ENCODE measurements at places on chromosomes 6 and 20.

DNA sequence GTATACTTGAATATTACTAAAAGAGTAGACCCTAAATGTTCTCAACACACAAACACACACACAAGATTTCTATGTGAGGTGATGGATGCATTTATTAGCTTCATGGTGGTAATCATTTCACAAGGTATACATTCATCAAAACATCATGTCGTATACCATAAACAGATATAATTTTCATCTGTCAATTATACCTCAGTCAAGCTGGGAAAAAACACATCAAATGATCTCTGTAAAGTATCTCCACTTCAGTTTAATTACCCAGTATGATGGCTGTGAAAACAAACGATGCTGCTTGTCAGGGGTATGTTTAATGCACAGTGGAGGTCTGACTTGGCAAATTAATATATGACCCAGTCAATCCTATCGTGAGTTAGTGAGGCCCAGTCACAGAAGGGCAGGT is 157.2 kb downstream of the MTFR2 start:
- DNase-seq = no peak

DNA sequence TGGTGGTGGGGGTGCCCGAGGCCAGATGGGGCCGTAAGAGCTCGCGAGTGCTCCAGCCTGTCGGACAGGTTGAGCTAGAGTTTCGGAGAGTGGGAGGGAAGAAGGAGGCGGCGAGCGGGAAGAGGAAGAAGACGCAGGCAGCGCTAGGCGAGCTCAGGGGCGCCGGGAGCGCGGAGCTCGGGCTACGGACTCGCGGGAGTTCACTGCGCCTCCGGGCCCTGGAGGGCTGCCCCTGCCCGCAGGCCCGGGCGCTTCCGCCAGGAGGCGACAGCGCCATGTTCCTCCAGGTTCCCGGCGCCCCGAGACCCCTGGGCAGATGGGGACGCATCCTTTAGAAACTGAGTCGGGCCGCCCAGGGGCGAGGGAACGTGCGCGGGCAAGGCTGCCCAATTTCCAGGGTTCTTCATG is 984 bp downstream of the TFAP2C start:
- DNase-seq = peak; percentile 64

- no peak for DNase-seq
These were observed 28.0 kb upstream of the TULP4 start for GRCh38 chr6:158284007-158284875.

DNA sequence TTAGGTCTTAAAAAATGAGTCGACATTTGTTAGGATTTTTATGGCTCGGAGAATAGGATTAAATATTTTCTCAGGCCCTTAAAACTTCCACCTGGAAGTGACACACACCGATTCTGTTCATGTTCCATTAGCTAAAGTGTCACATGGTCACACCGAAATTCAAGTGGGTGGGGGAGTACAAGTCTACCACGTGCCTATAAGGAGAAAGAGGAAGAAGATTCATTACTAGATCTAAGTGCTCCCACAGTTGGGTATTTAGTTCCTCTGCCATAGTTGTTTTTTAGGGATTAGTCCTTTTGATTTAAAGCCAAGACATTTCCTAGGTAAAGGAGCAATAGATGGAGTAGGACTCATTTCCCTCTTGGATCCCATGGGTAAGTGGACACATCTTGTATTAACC is 4.9 kb upstream of the TOX2 start:
- DNase-seq = peak; percentile 56

DNA sequence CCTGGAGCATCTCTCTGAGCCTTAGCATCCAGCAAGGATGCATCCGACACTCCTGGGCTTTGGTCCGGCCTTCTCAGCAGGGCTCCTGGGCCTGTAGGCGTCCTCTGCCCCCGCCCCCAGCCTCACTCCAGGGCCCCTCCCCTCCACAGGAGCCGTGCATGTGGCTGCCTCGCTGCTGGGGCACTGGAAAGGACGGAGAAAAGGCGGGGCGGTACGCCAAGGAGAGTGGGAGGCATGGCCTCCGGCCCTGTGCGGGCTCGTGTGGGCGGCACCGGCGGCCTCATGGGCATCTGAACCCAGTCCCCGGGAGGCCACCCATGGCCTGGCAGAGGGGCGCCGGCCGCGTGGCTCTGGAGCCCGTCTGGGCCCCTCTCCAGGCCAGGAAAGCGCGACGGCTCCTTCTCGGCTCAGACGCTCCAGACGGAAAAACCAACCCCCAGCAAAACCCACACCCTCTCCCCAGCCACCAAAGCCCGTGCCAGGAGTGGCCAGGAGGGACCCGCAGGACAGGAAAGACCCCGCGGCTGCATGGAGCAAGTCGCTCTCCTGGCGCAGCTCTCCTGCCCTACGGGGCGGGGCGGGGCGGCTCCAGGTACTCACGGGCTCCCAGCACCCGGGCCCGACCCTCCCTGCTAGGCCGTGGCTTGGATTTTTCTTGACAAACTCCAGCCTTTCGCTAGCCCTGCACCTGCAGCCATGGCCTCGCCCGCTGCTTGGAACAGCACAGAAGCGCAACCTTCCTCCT is 419.9 kb downstream of the QKI start:
- no peak for DNase-seq

DNA sequence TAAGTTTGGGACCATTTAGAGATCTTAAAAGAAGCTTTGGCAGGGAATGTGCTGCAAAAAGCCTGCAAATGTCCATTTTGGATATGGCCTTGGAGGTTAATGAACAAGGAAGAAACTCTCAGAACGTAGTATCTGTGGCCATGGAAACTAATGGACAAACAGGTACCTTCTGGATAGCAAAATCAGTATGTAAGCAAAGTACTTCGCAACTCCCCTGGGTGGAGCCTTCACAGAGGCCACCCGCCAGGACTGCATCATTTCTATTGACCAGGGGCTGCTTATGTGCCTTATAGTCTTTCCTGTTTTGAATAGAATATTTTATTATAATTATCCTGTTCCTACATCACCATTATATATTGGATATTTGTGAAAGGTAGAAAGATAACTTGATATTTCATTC is 510.8 kb upstream of the SYNCRIP start:
- DNase-seq = no peak

DNA sequence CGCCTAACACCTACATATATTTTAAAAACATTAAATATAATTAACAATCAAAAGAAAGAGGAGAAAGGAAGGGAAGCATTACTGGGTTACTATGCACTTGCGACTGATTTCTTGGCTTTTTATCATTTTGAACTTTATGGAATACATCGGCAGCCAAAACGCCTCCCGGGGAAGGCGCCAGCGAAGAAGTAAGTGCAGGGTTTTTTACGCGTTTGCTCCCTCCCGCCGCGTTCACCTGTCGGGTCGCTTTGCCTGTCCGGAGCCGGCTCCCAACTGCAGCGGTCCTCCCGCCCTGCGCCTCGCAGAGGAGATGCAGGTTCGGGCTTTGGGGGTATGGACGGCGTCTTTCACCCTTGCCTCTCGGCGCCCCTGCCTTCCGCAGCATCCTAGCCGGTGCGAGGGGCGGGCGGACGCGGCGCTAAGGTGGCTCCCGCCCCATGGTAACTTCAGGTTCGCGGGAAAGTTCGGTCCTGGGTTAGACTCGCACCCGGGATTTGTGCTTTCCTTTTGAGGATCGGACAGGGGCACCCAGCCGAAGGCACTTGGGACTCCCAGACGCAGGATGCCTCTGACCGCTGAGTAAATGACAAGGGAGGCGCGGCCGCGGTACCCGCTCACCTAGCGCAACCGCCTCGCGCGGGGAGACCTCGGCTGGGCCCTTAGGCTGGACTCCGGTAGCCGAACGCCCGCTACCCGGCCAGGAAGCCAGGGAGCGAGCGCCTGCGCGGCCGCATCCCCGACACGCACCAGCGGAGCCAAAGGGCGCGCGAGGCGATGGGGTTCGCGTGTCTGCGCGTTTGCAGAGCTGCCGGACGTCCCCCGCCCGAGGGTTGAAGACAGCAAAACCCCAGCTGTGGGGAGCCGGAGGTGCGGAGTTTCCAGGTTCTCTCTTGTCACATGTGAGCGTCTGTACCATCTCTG is 891 bp downstream of the RSPO3 start:
- DNase-seq = peak; percentile 56

DNA sequence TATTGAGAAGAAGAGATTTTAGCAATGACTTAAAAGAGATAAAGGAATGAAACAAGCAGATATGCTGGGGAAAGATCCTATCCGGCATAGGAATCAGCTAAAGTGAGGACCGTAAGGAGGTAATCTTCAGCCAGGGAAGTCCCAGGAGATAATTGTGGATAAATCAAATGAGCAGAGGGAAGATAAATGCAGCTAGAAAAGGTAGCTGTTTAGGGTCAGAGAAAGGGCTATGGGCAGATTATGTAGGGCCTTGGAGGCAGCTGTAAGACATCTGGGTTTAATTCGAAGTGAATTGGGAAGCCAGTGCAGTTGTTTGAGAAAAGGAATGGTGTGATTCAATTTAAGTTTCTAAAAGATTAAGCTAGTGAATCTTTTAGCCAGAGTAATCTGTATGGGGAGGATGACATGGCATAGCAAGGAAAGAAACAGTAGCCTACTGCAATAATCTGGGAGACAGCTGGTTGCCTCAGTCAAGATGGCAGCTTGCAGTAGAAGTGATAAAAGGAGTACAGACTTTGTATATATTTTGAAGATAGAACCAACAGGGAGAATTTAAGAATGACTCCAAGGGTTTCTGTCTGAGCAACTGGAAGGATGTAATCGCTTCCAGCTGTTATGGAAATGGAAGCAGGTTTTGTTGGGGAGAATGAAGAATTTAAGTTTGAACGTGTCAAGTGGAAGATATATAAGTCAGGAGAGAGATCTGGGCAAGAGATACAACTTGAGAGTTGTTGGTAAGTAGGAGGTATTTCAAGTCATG is 552.3 kb upstream of the FLRT3 start:
- no peak for DNase-seq

DNA sequence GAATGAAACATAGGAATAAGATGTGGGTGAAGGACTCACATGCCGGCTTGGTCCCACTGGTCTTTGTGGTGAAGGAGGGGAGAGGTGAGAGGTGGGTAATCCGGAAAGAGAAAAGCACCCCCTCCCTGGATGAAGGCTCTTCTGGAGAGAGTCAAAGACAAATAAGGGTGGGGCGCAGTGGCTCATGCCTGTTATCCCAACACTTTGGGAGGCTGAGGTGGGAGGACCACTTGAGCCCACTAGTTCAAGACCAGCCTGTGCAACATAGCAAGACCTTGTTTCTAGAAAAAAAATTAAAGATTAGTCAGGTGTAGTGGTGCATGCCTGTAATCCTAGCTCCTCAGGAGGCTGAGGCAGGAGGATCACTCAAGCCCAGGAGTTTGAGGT is 3.1 kb downstream of the LTB start:
- no peak for DNase-seq

GRCh38 chr6:158024566-158025297 is 43.1 kb downstream of the SYNJ2 start:
- no peak for DNase-seq

DNA sequence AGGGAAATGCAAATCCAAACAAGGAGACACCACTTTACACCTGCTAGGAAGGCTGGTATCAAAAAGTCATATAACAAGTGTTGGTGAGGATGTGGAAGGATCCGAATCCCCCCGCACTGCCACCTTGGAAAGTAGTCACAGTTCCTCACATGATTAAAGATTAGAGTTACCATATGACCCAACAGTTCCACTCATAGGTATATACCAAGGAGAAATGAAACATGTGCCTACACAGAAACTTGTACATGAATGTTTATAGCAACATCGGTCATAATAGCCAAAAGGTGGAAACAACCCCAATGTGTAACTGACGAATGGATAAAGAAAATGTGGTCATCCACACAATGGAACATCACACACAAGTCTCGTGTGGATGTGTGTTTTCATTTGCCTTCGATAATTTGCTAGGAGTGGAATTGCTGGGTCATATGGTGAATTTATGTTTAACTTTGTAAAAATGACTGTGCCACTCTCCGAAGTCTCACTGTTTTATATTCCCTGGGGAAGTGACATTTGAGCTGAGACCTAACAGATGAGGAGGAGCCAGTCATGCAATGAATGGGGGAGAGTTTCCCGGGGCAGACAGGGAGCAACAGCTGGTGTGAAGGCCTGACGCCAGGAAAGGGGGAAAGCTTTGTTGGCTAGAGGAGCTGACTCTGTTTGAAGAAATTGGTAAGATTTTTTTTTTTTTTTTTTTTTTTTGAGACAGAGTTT is 125.9 kb upstream of the MLN start:
- no peak for DNase-seq

DNA sequence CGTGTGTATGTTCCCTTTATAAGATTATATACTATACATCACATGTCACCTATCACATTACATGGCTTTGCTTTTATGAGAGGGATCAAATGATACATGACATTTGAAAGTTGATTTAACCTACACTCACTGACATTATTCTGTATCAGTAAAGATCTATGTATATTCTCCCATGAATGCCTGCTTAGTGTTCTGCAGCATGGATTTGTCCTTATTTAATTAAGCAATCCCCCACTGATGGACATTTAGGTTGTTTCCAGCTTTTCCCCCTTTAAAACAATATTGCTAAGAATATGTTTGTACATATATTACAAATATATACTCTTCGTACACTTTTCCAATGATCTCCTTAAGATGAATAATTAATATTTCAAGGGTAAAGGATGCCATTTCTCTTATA is 297.4 kb downstream of the TFAP2C start:
- no peak for DNase-seq

GRCh38 chr6:128492386-128492785 is 28.0 kb downstream of the PTPRK start:
- no peak for DNase-seq

DNA sequence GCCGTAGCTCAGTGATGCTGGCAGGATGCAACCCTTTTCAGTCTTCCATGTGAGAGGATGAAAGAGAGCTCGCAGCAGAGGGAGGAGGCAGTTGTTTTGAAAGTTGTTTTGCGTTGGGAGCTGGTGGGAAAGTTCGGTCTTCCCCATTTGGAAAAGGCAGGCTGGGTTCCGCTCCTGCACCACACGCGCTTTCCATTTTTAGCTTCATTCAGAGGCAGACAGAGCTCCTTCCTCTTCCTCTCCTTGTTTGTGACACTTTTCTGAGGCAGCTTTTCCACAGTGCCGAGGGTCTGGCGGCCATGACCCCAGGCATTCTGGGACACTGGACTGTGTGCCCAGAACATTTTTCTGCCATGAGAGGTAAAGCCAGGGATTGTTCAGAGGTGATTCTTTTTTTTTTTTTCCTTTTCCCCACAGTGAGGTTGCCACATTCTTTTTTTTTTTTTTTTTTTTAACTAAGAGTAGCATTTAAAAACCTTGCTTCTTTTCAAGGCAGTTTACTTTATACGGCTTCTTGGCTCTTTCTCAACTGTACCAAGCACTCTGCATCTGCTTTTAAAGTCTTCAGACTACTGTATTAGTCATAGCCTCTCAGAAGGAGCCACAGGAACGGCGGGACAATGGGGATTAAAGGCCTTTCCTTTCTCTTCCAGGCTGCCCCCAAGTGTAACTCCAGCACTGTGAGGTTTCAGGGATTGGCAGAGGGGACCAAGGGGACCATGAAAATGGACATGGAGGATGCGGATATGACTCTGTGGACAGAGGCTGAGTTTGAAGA is 1.6 kb downstream of the PRDM1 start:
- DNase-seq = no peak

GRCh38 chr20:63461104-63461763 is 11.2 kb downstream of the KCNQ2 start:
- DNase-seq = no peak

- DNase-seq = no peak
These were observed 124.9 kb downstream of the LAMA2 start for GRCh38 chr6:129007701-129008373.

GRCh38 chr6:145091586-145092142 is 643.7 kb downstream of the EPM2A start:
- no peak for DNase-seq

GRCh38 chr6:142474531-142475289 is 172.9 kb downstream of the ADGRG6 start:
- DNase-seq = peak; percentile 26

- DNase-seq = no peak
These were observed 480 bp downstream of the ABCF1 start for GRCh38 chr6:30571762-30572082.
